Inflammatory macrophage (primary cell): ENCODE measurements at places on chromosomes 11 and 22.
A peak's percentile ranks its signal among the peaks of the same experiment; 100 is the strongest.

DNA sequence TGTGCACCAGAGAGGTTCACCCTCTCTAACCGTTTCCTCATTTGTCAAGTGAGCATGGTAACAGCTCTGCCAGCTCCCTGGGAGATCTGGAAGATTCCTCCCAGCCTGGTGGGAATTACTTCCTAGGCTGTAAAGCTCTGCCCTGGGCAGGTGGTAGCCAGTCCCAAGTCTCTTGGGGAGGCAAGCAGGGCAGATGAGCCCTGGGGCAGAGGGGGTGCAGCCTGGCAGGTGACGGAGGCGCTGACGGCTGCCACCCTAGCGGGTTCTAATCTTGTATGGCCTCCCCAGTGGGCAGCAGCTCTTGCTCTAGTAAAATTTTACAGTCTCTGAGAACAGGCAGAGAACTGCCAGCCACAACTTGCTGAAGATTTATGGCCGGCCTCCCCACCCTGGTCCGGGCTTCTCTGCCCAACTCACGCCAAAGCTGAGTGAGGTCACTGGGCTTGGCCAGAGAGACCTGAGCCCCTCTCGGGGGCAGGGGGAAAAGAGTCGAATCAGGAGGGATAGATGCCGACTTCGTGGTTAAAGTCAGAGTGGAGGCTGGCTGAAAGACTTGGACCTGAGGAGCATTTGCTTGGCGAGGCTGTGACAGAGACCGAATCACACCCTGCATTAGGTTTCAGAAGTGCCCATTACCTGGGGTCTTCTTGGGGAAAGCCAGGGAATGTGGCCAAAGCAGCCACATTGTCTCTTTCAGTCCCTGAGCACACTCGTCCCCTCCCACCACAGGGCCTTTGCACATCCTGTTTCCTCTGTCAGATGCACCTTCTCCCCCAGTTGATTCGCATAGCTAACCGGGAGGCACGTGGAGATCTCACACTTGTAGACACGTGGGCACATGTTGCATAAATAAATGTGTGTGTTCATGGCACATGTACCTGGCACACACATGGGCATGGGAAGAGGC lies 188.2 kb downstream of the MN1 start:
- DNase-seq: no peak

- DNase-seq: no peak
Measured at GRCh38 chr11:133797554-133797953, 47.8 kb downstream of the SPATA19 start.

DNA sequence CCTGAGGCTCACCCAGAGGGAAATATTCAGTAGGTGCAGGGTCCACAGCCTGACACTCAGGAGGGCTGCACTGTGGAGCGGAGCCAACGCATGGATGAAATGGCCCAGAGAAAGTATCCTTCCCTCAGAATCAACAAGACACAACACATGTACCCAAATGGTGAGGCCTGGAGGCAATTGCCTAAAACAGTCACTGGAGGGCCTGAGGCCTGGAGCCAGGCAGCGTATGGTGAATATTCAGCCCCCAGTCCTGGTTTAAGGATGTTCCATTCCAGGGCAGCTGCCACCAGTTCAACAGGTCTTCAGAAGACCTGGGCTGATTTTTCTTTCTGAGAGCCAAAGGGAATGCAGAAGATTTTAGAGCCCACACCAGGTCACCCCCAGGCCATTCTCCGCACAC lies 264.8 kb downstream of the INSC start:
- no peak for DNase-seq

DNA sequence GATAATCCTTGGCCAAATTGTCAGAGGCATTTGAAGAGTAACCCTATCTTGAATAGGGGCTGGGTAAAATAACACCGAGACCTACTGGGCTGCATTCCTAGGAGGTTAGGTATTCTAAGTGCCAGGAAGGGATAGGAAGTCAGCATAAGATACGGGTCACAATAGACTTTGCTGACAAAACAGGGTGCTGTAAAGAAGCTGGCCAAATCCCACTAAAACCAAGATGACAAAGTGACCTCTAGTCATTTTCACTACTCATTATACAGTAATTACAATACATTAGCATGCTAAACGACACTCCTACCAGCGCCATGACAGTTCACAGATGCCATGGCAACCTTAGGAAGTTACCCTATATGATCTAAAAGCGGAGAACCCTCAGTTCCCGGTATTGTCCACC lies 964 bp upstream of the REXO2 start:
- no peak for DNase-seq

DNA sequence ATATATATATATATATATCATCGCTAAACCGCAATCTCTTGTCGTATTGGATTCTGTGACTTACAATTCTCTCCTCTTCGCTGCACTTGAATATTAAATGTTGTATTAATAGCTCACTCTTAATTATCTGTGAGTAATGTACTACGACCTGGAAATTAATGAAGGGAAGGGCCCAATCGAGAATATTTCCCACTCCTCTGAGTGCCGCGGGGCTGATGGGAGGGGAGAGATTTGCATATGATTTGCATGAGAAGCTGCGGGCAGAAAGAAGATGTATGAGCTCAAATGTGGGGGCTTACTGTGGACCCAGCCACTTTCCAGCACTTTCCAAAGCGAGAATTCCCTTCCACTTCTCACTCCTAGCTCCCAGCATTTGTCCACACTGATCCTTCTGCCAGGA lies 141.2 kb downstream of the MN1 start:
- DNase-seq: no peak

GRCh38 chr11:7892840-7893254 lies 38.2 kb downstream of the OR10A6 start:
- DNase-seq: peak; percentile 43

DNA sequence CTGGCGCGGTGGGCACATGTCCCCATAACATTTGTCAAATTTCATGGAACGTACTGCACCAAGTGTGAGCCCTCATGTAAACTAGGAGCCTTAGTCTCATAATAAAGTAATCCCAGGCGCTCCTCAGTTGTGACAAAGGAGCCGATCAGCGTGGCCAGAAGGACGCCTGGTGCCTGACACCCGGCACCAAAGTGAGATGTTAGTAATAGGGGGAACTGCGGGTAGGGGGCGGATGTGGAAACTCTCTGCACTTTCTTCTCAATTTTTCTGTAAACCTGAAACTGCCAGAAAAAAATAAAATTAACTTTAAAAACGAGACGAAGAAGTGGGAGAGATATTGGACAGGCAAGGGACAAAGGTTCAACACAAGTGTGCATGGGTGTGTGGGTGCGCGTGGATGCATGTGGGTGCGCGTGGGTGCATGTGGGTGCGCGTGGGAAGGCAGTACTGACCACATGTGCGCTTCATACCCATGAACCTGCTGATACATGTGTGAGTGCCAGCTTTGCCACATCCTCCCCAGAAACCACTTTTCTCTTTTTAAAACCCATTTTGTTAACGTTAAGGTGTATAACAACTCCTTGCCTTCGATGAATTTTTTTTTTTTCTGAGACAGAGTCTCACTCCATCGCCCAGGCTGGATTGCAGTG lies 55.4 kb upstream of the LINC01488 start:
- no peak for DNase-seq

- no peak for DNase-seq
Measured at GRCh38 chr22:29813563-29813962, 24.5 kb downstream of the ASCC2 start.

GRCh38 chr11:62012832-62013461 lies 45.5 kb upstream of the FTH1 start:
- no peak for DNase-seq

GRCh38 chr11:79039122-79039521 lies 401.7 kb downstream of the TENM4 start:
- DNase-seq: no peak

DNA sequence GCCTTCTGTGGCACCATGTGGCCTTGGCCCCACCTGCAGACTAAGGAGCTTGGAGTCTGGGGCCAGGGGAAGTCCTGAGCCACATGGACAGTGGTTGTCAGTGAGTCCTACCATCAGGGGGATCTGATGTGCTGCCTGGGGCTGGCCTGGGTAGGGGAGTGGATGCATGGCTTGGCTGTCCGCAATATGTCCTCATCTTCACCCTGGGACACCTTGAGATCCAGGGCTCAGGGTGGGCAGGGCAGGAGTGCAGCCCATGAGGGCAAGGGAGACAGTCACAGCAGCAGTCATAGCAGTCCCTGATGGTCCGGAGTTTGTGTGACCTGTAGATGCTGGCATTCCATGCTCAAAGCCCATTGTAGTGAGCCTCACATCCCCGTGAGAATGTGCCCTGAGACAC lies 256.8 kb upstream of the B3GAT1 start:
- DNase-seq: no peak

GRCh38 chr11:102762361-102762767 lies 18.1 kb downstream of the MMP10 start:
- peak; percentile 23 for DNase-seq

DNA sequence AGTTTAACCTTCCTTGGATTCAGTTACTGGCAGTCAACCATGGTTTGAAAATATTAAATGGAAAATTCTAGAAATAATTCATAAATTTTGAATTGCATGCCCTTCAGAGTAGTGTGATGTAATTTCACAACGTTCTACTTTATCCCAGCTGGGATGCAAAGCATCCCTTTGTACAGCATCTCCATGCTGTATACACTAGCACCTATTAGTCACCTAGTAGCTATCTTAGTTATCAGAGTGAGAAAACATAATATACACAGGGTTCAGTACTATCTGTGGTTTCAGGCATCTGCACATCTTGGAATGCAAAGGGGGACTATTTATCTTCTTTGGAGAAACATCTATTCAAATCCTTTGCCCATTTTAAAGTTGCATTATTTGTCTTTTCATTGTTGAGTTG lies 30.8 kb downstream of the CBL start:
- DNase-seq: no peak
